ENCODE measurements at places on chromosomes 2 and 18.

DNA sequence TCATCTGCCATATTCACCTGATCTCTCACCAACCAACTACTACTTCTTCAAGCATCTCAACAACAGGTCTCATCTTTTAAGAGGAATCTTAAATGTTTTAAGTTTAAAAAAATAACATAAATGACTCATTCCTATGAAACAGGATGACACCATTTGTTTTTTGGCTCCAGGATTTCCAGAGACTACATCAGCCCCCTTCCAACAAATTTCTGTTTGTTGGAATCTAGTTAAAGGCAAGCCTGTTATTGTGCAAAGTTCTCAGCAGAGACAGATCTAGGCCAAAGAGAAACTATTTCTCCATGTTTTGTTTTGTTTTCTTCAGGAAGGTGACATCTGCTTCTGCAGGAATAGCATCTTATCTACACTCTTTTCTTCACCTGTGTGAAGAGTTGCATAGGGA is 204.8 kb upstream of the SH3BP4 start:
- no peak for DNase-seq

- no peak for DNase-seq
Observed at GRCh38 chr2:62501794-62502500, 4.0 kb downstream of the TMEM17 start.

DNA sequence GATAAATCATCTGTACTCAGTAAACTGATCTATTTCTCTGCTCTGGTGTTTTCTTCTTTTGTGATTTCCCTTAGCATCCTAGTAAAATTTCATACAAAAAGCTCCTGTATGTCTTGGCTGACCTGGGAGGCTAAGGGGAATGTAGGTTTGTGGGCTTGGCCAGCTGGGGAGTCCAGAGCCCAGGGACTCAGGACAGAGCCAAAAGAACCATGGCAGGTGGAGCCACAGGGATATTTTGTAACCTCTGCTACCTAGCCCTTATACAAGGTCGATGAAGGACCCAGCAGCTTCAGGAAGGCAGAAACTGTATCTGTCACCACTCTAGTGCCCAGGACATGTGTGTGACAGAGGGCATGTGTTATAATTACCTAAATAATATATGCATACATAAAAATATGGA is 22.7 kb upstream of the ZCCHC2 start:
- DNase-seq = no peak

- DNase-seq = no peak
Observed at GRCh38 chr18:67347438-67347837, 169.1 kb downstream of the DSEL start.

DNA sequence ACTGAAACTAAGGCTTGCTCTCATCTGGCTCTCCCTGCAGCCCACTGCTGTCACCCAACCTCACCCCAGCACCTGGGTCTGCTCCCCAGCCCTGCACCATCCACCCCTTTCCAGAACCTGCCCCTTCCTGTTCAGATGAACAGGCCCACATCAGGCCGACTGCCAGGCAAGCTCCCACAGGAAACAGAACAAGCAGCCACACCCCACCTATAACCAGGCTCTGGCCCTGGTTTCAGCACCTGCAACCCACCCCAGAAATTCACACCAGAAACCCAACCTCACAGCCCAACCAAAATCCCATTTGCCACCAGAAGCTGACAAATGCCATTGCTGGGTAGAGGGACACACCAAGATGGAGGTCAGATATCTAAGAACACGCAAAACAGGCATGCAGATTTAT is 159.2 kb upstream of the ID2 start:
- DNase-seq = no peak

DNA sequence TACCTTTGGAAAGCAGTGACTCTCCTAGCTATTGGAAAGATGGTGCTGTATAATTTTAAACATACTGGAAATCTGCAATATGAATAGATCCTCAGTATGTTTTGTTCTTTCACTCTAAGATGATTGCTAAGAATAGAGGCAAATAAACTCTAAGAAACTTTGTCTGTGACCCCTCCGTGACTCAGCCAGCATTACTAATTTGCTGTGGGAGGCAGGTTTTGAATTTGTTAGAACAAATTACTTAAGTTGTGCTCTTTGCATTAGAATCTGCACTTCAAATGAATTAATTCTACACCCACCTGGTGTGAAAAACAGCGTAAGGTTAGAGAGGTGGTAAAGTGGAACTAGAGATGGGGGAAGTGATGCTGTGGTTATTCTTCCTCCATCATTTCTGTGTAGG is 142.2 kb downstream of the RAPGEF4 start:
- DNase-seq = no peak

GRCh38 chr2:156322051-156322685 is 10.4 kb downstream of the NR4A2 start:
- no peak for DNase-seq

- DNase-seq = no peak
Observed at GRCh38 chr2:12083713-12084419, 337.4 kb downstream of the LPIN1 start.

DNA sequence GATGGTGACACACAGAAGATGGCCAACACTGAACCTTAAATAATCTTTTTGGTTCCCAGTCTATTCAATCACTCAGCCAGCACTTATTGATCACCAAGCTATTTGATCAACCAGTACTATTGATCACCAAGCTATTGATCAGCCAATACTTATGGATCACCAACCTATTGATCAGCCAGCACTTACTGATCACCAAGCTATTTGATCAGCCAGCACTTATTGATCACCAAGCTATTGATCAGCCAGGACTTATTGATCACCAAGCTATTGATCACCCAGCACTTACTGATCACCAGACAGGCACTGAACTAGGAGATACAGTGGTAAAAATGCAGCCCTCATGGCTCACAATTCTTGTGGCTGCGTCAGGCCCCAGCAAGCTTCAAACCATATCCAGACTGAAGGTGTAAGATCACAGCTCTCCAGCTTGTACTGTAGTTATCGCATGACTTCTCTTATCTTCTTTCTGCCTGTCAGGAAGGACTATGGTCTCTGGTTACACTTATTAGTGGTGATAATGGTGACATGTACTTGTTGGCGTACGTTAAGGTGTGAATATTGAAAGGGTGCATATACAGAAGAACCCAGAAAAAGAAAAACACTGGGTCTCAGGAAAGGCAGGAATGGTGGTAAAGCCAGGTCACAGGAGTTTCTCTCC is 18.4 kb upstream of the B3GNT2 start:
- no peak for DNase-seq

DNA sequence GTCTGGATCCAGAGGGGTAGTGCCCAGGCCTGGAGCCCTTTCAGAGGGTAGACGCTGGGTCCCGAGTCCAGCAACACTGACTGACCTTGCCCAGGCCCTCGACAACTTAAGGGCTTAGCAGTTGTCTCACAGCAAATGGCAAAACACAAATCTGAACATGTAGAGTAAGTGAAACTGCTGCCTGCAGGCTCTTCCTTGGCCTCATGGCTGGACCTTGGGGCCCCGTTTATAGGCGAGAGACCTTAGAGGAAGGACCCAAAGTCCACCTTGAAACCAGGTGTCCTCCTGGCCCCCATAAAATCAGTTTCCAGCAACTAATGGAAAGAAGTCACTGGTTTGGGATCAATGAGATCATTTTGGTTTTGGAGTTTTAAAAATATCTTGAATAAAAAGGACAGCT is 154.4 kb downstream of the MYO1B start:
- no peak for DNase-seq

- DNase-seq = no peak
Observed at GRCh38 chr2:11030909-11031308, 119.2 kb downstream of the KCNF1 start.

GRCh38 chr2:158723181-158723838 is 71.8 kb upstream of the DAPL1 start:
- DNase-seq = no peak

DNA sequence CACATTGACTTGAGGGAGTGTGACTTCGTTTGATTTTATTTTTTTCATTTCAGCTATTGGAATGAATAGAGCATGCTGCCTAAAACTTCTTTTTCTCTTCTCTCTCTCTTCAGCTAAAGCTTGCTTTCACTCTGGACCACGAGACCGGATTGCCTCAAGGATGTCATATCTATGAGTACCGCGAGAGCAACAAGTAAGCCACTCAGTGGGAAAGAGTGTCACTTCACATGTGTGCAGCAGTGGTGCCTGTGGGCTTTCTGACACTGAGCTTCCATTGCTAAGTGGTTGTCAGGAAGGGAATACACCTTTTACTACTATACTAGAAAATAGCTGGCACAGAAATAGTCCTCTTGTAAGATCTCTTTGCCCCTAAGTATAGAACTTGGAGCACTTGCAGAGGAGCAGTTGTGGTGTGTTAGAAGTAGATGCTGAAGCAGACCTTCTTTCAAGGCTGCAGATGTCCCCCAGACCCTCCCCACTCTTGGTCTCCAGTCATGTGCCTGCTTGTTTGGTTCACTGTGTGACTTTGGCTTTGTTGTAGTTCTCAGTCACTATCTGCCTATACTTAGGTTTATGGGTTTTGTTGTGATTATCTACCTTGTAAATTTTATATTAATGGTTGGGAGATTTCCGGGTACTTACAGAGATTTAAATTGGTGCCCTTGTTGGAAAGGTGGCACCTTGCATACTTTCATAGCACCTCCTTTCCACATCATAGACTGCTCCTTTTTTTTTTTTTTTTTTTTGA is 78.5 kb upstream of the ALPP start:
- no peak for DNase-seq

GRCh38 chr2:80303909-80304837 is at the start of gene LRRTM1:
Gene LRRTM1 (minus strand): TSS chr2:80304752. CDS start chr2:80303819, 933 bp downstream.
- DNase-seq = no peak

- DNase-seq = peak; percentile 66
Observed at GRCh38 chr2:171086352-171087290, 74.1 kb downstream of the TLK1 start.

DNA sequence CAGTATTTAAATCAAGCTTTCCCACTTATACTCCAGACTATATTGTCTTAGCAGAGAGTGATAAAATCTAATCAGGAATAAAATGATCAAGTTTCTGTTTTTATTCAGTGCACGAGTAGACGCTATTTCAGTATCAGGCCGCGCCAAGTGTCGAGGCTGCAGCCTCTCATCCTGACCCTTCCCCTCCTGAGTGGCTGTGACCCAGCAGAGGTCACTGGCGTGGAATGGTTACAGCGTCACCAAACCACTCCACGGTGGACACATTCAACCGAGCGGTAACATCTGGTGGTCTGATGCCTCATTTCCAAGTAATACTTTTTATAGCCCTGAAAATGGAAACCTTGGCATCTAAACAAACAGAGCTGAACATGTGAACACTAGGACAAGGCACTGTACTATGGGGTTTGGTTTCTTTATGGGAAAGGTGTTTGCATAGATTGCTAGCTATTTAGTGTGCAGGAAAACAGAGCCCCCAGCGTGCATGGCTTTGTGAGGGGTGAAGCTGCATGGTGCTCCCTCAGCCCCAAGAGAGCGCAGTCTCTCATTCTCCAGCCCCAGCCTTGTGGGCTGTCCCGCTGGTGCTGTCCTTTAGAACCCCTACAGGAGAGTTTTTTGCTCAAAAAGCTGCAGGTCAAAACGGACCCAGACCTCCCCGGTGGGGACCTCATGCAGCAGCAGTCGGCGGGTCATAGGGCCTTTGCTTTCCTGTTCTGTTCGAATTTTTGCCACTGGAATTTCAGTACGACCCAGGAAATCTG is 28.4 kb downstream of the FAM228A start:
- no peak for DNase-seq

- no peak for DNase-seq
Observed at GRCh38 chr2:54402350-54402749, 53.8 kb upstream of the SPTBN1 start.

- no peak for DNase-seq
Observed at GRCh38 chr2:170238776-170239175, 60.8 kb downstream of the MYO3B start.

DNA sequence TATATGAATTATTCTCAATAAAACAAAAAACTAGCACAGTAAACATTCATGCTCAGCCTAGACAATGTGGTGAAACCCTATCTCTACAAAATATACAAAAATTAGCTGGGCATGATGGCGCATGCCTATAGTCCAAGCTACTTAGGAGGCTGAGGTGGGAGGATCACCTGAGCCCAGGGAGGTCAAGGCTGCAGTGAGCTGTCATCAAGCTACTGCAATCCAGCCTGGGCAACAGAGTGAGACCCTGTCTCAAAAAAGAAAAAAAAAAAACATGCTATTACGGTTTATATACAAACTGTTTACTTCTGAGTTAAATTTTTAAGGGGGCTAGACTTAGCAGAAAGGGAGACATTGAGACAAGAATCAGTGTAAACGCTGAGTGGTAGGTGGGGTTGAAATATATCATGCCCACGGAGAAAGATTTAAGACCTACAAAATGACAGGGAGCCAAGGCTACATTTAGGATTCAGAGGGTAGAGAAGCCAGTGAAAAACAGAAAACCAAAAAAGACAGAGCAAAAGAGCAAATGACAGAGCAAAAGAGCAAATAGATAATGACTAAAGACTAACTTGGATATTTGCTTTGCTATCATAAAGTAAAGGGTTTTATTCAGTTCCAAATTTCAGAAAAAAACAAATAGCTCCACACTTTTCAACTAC is 7.5 kb downstream of the TTC32 start:
- no peak for DNase-seq

GRCh38 chr18:49322765-49323490 is 137.5 kb downstream of the DYM start:
- no peak for DNase-seq

- no peak for DNase-seq
Observed at GRCh38 chr2:52097071-52097470, 1065.1 kb upstream of the NRXN1 start.

DNA sequence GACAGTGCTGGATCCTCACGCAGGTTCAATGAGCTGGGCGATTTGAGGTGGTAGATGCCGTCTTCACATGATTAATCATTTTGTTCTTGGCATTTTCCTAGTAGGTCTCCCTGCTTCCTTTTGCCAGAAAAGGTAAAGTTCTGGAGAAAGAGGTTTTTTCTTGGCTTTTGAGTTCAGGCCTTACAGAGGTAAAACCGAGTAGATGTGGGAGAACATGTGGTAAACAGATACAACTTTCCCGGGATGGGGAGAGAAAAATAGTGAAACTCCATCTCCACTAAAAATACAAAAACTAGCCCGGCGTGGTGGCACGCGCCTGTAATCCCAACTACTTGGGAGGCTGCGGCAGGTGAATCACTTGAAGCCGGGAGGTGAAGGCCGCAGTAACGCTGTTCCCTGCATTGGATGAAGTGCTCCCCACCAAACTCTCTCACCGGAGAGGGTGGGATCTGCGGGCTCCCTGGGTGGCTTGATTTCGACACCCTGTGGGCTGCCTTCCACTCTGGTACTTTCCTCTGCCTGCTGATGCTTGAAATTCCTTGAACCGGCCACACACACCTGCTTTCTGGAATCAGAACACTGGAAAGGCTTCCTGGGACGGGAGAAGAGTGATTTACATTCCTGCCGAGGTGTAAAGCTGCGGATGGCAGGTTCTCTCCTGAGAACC is 88.8 kb downstream of the ACTR3 start:
- DNase-seq = no peak

DNA sequence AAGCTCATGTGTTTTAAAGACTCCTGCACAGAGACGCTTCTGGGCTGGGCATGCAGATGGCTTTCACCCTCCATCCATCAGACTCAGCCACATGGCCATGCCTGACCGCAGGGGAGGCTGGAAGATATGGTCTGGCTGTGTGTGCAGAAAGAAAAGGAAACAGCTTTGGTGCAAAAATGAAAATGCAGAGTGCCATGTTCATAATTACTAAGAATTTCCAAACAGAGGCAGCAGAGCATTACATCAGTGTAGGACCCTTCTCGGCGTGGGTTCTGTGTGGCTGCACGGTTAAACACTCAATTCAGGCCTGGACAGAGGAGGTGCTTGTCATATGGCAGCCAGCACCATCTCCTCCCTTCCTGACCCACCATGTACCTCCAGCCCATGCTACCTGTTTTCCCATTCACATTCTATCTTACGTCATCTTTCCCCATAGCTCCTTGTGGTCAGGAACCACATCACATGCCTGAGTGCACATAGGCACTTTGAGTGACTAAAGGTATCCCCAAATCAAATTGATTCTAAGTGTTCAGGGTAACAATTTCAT is 200.3 kb upstream of the ID2 start:
- no peak for DNase-seq
